Activated T-helper 1 cell treated with anti-CD3 and anti-CD28 coated beads, Interleukin-12 subunit alpha, Interleukin-12 subunit beta, Interleukin-2, Interleukin-4 antibody, amounts not matched to agents 30 ng/mL and 10 ng/mL and 1 ng/mL, durations not matched to agents 14 hours and 24 hours and 36 hours (primary cell): ENCODE measurements at places on chromosomes 5 and 9. TPM values are rescaled to one million over a fixed set of nuclear protein-coding genes. Genes with fewer than 3 reads are reported as not detected.
A peak's percentile ranks its signal among the peaks of the same experiment; 100 is the strongest.

The KLHL3 gene
- total RNA-seq, result 1.2 and 2.2 TPM in 2 replicates

The ENTR1 gene
- total RNA-seq, result 50.0 and 54.5 TPM in 2 replicates

The NRARP gene
- 15.2 and 15.4 TPM in 2 replicates for total RNA-seq

The PTPRD gene
- total RNA-seq, result 0.05 TPM in 2 replicates

The CD72 gene
- total RNA-seq, result 8.3 and 9.6 TPM in 2 replicates

The C9 gene
- not detected in 2 replicates for total RNA-seq

The AQP7 gene
- not detected in 2 replicates for total RNA-seq

The PCDHB6 gene
- not detected in 2 replicates for total RNA-seq

- H3K27me3 ChIP-seq, result peaks cover 17% of the 10 kb centered on the region
- DNase-seq, result no peak
- no peak overlapping the region for H3K4me3 ChIP-seq
- H3K36me3 ChIP-seq, result no peaks in the 10 kb centered on the region
Measured at GRCh38 chr5:126414874-126415502, 8.2 kb upstream of the GRAMD2B start.

DNA sequence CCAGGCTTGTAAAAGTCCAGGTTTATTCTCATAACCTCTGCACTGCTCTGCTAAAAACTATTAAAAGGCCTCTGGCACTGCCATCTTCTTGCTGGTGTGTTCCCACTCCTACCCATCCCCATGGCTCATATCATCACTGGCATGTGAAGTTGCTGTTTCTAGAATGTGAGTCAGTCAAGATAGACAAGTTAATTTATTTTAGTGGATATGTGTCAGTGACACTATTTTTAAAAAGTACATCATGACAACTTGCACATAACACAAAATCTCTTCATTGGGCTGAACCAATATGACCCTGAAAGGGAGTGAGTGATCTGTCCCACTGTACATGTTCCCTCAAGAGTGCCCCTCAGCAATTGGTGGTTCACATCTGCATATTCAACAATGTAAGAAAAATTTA lies 299.7 kb downstream of the NFIB start:
- H3K36me3 ChIP-seq, result no peaks in the 10 kb centered on the region
- H3K27me3 ChIP-seq, result no peaks in the 10 kb centered on the region
- H3K27ac ChIP-seq, result no peak overlapping the region
- no peak overlapping the region for H3K4me3 ChIP-seq
- DNase-seq, result no peak
- no peaks in the 10 kb centered on the region for H3K4me1 ChIP-seq

DNA sequence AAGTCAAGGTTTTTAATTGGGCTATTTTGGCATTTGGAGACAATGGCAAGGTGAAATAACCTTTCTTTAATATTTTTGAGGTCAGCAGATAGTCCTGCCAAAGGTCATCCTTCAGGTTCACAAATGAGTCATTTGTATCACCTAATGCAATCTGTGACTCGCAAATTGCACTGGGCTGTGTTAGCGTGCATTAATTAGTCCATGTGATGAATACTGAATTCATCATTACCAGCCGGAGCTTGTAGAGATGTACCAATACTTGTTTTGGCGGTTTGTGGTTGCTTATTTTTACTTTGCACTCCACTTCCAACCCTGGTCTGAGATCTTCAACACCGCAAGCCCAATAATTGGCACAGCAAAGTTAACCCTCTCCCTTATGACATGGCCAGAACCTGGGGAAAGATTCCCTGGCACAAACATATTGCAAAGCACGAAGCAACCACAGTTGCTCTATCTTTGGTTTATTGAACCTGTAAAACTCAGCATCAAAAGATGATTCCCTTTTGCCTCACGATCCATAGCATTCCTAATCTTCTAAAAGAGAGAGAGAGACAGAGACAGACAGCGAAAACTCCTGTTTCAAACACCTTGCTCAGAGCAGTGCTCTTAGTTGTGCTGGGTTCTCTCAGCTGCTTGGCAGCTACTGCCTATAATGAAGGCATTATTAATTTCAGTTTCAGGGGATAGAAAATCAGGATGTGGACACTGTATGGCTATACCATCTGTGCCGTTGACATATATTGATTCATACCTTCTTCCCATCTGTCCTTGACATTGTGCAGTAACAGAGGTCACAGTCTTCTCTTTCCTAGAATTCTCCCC lies 178.1 kb downstream of the EBF1 start:
- no peak overlapping the region for H3K4me3 ChIP-seq
- H3K36me3 ChIP-seq, result no peaks in the 10 kb centered on the region
- DNase-seq, result no peak
- H3K4me1 ChIP-seq, result no peaks in the 10 kb centered on the region
- H3K27me3 ChIP-seq, result peaks cover 3% of the 10 kb centered on the region

- no peak overlapping the region for H3K4me3 ChIP-seq
- no peaks in the 10 kb centered on the region for H3K4me1 ChIP-seq
- H3K27me3 ChIP-seq, result no peaks in the 10 kb centered on the region
- peaks cover 11% of the 10 kb centered on the region for H3K36me3 ChIP-seq
- H3K27ac ChIP-seq, result no peak overlapping the region
- DNase-seq, result no peak
Measured at GRCh38 chr5:123617561-123617960, 105.6 kb downstream of the CSNK1G3 start.

GRCh38 chr5:153957205-153957604 lies 81.5 kb downstream of the FAM114A2 start:
- no peak for DNase-seq
- H3K36me3 ChIP-seq, result no peaks in the 10 kb centered on the region
- no peak overlapping the region for H3K27ac ChIP-seq

- H3K4me1 ChIP-seq, result peaks cover 6% of the 10 kb centered on the region
- H3K27me3 ChIP-seq, result no peaks in the 10 kb centered on the region
- H3K4me3 ChIP-seq, result no peak overlapping the region
- no peaks in the 10 kb centered on the region for H3K36me3 ChIP-seq
- H3K27ac ChIP-seq, result no peak overlapping the region
- DNase-seq, result no peak
Measured at GRCh38 chr5:31996909-31997308, 177.2 kb downstream of the GOLPH3 start.

DNA sequence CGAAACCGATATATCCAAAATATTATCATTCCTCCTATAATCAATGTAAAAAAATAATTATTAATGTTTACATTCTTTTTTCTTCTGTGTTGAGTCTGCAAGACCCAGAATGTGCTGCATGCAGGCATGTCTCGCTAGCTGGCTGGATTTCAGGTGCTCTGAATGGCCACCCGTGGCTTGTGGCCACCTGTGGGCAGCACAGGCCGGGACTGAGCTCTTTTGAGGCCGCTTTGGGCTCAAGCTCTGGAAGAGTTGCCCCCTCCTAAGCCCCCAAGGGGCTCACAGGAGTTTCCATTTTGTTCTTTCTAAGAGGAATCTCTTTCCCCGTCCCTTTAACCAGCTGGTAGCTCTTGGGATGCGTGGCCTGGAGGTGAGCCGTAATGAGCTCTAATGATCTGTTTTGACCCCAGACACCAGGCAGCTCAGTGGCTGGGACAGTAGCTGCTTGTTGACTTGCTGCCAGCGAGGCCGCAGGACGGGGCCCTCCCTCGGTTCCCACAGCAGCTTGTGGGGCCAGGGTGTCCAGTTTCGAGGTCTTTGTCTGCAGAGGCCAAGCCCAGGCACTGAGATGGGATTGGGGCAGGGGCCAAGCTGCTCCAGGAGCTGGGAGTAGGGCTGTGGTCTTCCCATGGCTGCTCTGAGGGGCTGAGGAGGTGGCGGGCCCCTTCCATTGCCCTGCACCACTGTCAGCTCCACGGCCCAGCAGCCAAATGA lies 20.8 kb downstream of the ASS1 start:
- H3K27ac ChIP-seq, result no peak overlapping the region
- H3K36me3 ChIP-seq, result no peaks in the 10 kb centered on the region
- no peak for DNase-seq
- no peak overlapping the region for H3K4me3 ChIP-seq
- no peaks in the 10 kb centered on the region for H3K4me1 ChIP-seq

DNA sequence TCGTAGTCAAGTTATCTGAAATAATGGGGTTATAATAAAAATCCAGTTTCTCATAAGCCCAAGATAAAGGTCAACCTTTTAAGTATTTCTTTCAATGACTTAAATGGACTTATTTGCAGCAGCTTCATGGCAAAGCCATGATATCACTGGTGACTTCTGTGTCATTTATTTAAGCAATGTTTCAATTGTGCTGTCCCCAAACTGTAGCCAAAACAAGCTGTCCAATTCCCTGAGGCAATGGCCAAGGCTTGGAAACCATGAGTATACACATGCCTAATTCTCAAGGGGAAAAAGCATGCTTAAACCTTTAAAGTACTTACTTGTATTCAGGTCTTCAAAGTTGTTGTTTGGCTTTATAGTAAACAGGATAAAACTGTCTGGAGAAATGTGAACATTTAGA lies 376.4 kb upstream of the TNC start:
- peaks cover 7% of the 10 kb centered on the region for H3K27me3 ChIP-seq
- no peaks in the 10 kb centered on the region for H3K36me3 ChIP-seq
- no peaks in the 10 kb centered on the region for H3K4me1 ChIP-seq
- H3K4me3 ChIP-seq, result no peak overlapping the region
- H3K27ac ChIP-seq, result no peak overlapping the region

- H3K4me3 ChIP-seq, result no peak overlapping the region
- H3K27ac ChIP-seq, result peak overlapping the region; percentile 48
- DNase-seq, result no peak
- H3K4me1 ChIP-seq, result peaks cover 32% of the 10 kb centered on the region
- H3K36me3 ChIP-seq, result peaks cover 13% of the 10 kb centered on the region
Measured at GRCh38 chr5:172145870-172146747, 41.9 kb downstream of the STK10 start.

GRCh38 chr9:132221941-132222340 lies 60.1 kb downstream of the NTNG2 start:
- peaks cover 3% of the 10 kb centered on the region for H3K27me3 ChIP-seq
- no peak overlapping the region for H3K4me3 ChIP-seq
- no peak for DNase-seq
- no peak overlapping the region for H3K27ac ChIP-seq

DNA sequence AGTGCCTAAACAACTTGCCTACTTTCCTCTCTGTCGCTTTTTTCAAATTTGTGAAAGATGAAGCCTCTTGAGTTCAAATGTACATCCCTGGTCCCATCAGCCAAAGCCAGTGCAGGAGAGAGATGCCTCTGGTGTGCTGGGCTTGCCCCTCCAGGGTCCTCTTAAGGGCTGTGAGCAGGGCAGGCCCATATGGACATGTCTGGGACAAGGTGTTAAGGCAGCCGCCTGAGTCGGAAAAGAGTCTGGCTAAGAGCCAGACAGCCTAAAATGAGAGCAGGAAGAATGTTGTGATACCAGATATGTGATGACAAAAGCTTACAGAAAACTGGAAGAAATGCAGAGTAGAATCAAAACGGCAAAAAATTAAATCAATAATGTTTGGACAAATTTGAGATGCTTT lies 72.5 kb downstream of the APTX start:
- no peaks in the 10 kb centered on the region for H3K36me3 ChIP-seq
- H3K4me1 ChIP-seq, result no peaks in the 10 kb centered on the region

DNA sequence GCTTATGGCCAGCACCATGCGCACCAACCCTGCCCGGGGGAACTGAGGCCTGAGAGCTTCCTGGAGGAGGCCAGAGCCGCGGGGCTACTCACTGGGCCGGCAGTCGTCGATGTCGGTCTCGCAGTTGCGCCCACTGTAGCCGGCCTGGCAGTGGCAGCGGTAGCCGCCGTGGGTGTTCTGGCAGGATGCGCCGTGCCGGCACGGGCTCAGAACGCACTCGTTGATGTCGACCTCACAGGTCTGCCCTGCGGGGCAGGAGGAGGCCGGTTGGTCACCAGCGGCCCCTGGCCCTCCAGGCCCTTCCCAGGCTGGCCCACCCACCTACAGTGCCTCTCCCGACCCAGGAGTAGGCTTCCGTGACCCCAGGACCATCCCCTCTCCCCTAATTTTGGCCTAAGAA lies 27.7 kb upstream of the SEC16A start:
- no peaks in the 10 kb centered on the region for H3K27me3 ChIP-seq
- no peak for DNase-seq
- no peak overlapping the region for H3K4me3 ChIP-seq
- H3K4me1 ChIP-seq, result no peaks in the 10 kb centered on the region
- no peaks in the 10 kb centered on the region for H3K36me3 ChIP-seq

GRCh38 chr5:77230727-77231470 lies 20.4 kb downstream of the PDE8B start:
- DNase-seq, result no peak
- H3K27me3 ChIP-seq, result peaks cover 11% of the 10 kb centered on the region
- no peaks in the 10 kb centered on the region for H3K4me1 ChIP-seq
- H3K36me3 ChIP-seq, result no peaks in the 10 kb centered on the region
- H3K27ac ChIP-seq, result no peak overlapping the region
- no peak overlapping the region for H3K4me3 ChIP-seq

DNA sequence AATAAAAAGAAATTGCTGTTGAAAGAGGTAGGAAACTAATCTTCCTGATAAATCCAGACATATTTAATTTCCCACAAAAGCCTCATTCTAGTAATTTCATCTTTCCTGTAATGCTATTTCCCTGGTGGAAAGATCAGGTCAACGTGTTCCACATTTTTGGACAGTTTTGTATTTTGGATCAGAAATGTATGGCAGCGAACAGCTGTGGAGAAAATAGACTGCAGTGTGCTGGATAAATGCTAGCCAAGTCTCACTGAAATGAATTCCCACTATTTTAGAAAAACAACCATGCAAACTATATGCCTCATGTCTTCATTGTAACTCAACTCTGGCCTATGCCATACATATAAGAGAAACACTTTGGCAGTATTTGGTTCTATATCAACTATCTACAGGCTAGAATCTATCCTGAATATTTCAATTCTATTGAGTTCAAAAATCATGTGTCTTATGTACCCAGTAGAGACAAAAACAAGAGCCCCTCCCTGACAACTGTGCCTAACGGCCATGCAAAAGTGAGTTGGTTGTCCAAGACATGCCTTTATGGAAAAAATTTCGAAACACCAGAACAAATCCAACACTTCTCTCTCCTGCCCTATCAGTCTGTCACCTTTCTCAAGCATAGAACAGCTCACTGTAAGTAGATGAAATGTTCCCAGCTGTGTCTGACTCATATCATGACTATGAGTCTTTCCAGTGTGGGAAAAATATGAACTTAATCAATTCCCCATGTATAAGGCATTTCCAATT lies 191.3 kb upstream of the NREP start:
- no peak overlapping the region for H3K27ac ChIP-seq
- no peak for DNase-seq
- no peaks in the 10 kb centered on the region for H3K4me1 ChIP-seq
- no peak overlapping the region for H3K4me3 ChIP-seq
- no peaks in the 10 kb centered on the region for H3K36me3 ChIP-seq

DNA sequence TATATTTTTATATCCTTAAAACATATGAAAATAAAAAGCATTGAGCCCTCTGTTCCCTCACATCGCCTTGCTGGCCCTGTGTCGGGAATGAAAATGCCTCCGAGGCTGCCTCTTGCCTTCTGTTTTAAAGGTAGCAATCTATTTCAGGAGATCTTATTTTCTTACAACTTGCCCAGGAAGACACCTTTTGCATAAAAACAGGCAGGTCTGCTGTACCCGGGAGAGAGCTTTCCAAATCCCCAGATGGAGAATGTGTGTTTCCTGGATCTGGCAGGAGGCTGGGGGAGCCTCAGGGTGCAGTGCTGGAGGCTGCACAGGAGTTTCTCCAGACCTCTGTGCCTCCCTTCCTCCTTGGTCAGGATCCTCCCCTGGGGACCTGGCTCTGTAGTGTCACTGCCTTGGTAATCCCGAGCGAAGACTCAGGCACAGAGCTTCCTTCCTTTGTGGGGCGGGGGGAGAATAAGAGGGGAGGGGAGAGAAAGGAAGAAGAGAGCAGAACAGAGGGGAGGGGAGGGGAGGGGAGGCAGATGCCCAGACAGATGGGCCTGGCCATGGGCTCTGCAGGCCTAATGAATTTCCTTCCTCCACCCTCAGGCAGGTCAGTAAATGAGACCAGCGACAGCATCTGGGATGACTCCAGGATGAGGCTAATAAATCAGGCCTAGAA lies 104.0 kb upstream of the BOD1 start:
- no peak overlapping the region for H3K4me3 ChIP-seq
- H3K4me1 ChIP-seq, result no peaks in the 10 kb centered on the region
- no peaks in the 10 kb centered on the region for H3K36me3 ChIP-seq
- no peak for DNase-seq
- peaks cover 5% of the 10 kb centered on the region for H3K27me3 ChIP-seq
